ENCODE measurements at places on chromosomes 1 and 21.

- DNase-seq: no peak
Observed at GRCh38 chr1:77467021-77467595, 185.3 kb downstream of the AK5 start.

DNA sequence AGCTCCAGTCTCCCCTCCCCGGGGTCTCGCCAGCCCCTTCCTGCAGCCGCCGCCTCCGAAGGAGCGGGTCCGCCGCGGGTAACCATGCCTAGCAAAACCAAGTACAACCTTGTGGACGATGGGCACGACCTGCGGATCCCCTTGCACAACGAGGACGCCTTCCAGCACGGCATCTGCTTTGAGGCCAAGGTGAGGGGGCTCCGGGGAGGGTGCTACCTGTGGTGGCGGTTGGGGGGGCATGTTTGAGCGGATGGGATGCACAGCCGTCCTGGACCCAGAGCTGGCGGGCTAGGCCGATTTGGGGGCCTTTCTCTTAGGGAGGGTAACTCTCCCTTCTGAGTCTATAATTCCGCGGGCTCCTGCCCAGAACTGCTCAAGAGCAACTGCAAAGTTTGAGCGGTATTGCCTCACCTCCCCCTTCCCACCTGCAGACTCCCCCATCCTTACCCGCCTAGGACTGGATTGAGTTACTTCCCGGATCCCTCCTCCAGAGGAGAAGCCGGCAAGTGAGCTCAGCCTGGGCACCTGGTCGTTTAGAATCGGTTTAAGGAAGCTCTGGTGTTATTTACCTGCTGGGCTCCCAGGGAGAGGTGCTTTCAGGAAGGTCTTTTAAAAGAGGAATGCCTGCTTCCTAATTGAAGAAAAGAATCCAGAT lies 730 bp downstream of the NOS1AP start:
- no peak for DNase-seq

DNA sequence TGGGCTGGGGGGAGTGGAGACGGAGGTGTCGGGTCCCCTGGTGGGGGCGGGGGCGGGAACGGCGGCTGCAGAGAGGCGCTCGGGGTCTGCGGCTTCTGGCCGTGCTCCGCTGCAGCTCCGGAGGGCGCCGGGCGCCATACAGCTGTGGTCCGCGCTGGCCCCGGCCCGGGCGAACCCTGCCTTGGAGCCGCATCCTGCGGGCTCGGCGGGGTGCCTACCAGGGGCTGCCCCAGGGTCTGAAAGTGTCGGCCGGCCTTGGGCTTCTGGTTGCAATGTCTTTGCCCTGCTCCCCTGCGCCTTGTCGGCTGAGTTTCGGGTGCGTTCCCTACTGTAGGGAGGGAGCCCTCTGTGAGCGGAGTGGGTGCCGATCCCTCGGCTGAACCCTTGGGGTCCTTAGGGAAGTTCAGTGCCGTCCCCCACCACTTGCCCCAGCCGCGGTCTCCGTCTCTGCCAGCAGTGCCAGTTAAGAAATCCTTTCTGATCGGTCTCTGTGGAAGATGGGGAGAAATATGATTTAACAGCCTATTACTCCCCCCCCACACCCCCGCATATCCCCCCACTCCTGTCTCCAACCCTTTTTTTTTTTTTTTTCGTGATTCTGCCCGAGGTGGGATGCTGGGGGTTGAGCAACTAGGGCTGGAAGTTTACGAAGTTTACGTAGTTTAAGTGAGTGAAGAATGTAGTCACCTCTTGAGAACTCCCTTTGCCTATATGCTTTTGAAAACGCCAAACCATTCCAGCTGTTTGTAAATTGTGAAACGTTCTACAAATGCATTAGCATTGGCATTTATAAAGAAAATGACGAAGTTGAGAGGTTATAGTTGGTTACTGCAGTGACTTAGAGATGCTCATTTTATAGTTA lies 588 bp downstream of the NEXN start:
- DNase-seq: peak; percentile 61

DNA sequence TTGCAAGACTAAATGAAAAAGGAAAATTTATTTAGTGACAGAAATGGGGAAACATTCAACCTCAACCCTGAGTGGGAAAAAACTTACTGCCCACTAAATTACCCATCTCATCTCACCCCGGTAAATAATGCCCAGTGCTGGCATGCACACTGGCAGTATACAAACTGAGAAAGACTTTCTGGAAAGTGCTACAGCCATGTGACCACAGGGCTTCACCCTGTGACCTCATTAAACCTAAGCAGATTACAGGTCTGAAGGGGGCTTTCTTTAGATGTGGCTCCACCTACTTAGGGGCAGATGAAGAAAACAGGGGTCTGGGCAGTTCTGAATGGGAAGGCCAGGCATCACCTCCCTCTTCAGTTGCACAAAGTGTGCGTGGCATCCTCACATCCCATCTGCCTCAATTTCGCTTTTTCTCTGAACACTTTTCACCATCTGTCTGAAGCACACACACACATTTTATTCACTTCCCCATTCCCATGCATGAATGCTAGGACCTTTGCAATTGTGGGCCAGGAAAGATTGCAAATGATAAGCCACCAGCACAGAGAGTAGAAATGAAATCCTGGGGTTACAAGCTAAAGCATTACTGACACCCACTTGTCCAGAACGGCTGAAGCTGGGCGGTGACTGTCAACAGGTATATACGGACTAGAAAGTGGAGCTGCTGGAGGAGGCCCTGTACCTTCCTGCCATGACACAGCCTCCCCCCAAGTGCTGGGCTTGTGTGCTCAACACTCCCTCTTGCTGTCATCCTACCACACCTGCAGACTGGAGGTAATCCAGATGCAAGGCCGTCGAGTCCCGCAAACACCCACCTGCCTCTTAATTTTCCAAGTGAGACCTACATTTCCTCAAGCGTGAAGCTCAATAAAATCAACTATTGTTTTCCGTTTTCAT lies 2.7 kb downstream of the NADK start:
- DNase-seq: no peak

- DNase-seq: peak; percentile 63
Observed at GRCh38 chr1:21823206-21823979, 11.3 kb downstream of the LDLRAD2 start.

- DNase-seq: no peak
Observed at GRCh38 chr1:206832352-206832880, 33.0 kb upstream of the IL20 start.

GRCh38 chr1:147434921-147435320 lies 106.4 kb upstream of the BCL9 start:
- DNase-seq: no peak
